ENCODE measurements at places on chromosomes 13 and 19. TPM values are rescaled to one million over a fixed set of nuclear protein-coding genes. Genes with fewer than 3 reads are reported as not detected.

The CAMSAP3 gene
- 26.1 TPM for total RNA-seq

The TRPC4 gene
- 8.0 TPM for total RNA-seq

The MYO9B gene
- 90.8 TPM for total RNA-seq

GRCh38 chr13:77985866-77986636 lies 67.4 kb upstream of the EDNRB start:
- no peaks in the 10 kb centered on the region for H3K36me3 ChIP-seq
- H3K27ac ChIP-seq, result no peak overlapping the region
- H3K27me3 ChIP-seq, result no peaks in the 10 kb centered on the region
- no peak overlapping the region for H3K4me3 ChIP-seq

DNA sequence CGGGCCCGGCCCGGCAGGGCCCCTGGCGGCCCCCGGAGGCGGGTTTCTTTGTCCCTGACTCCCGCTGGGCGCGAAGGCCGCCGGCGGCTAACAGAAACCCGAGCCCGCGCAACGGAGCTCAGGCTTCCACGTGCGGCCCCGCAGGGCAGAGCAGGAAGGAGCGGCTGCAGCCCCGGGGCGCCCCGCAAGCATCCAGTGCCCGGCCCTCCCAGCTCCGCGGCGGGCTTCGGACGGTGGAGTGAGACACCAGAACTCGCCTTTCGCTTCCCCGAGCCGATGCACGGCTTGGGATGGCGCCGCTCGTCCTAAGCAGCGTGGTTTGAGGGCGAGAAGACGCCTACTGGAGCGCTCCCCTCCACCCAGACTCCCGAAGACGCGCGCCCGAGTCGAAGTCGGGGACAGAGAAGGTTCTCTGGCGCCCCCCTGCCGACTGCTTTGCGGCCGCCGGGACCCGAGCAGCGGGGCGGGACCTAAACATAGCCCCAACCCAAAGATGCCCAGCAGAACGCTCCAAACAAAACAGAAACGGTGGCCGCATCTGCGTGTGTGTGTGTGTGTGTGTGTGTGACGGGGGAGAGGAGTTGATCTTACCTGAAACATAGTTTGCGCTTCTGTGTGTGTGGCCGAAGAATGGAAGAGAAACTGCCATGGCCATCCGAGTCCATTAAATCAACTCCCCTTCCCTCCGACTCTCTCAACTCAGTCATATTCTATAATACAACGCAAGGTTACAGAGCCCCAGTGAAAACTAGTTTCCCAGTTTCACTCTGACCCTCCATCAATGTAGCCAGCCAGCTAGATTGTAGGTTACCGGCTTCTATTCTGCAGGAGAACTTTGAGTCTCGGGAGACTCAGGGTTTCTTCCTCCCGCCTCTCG lies 629 bp upstream of the FGF9 start:
- DNase-seq, result peak; percentile 80
- peaks cover 40% of the 10 kb centered on the region for H3K4me1 ChIP-seq
- H3K27me3 ChIP-seq, result peaks cover 28% of the 10 kb centered on the region

DNA sequence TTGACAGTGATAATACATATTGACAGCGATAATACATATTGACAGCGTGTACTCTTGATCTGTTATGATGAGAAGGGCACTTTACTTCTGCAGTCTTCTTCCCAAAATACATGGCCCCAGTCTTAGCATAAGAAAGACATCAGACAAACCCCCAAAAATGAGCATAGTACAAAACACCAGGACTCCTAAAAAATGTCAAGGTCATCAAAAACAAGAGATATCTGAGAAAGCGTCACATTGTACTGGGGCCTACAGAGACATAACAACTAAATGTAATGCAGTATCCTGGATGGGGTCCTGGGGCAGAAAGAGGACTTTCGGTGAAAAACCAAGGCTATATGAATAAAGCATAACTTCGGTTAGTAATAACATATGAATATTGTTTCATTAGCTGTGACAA lies 731.5 kb upstream of the SGCG start:
- H3K27me3 ChIP-seq, result no peaks in the 10 kb centered on the region
- H3K27ac ChIP-seq, result no peak overlapping the region
- H3K36me3 ChIP-seq, result no peaks in the 10 kb centered on the region
- peaks cover 32% of the 10 kb centered on the region for H3K4me1 ChIP-seq

All from mesothelial cell of epicardium (in vitro differentiated cells).